ENCODE measurements at places on chromosomes 5 and 9. TPM values are rescaled to one million over a fixed set of nuclear protein-coding genes. Genes with fewer than 3 reads are reported as not detected.

- DNase-seq: no peak
Measured at GRCh38 chr5:148484651-148485050, 100.9 kb downstream of the FBXO38 start.

GRCh38 chr5:81631621-81632020 is 119.3 kb downstream of the SSBP2 start:
- DNase-seq: no peak

GRCh38 chr5:123515904-123516303 is 3.9 kb downstream of the CSNK1G3 start:
- DNase-seq: no peak

The SPINK13 gene
- not detected for total RNA-seq

The DNAJC18 gene
- 25.2 TPM for total RNA-seq

DNA sequence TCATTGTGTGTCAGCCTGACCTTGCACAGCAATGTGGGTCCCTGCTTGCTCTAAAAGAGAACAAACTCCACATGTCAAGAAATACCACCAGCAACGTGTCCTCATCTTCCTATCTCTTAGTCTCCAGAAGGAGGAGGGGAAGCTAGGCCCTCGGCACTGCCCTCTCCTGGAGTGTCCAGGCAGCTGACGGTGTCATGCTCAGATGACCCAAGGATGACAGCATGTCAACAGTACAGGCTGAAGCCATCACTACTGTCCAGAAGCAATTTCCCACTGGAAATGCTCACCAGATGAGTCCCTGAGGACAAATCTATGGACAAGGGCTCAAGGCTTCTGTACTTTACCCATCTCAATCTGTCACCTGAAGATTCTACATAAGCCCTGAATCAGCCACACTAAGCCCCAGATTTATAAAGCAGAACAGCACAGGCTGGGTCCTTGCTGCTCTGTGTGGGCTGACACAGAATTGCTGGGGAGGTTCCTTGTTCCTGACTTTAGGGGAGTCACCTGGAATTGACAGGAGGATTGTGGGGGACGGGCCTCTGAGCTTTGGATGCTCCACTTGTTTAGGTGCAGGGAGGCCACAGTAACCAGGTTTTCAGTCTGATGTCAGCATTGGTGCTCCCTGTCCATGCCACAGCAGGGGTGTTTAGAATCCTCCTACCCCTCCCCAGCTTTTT is 210.2 kb downstream of the DAB2IP start:
- no peak for DNase-seq

GRCh38 chr5:171317230-171317629 is 8.2 kb downstream of the TLX3 start:
- no peak for DNase-seq

GRCh38 chr5:65478336-65478735 is 3.4 kb downstream of the ADAMTS6 start:
- no peak for DNase-seq

DNA sequence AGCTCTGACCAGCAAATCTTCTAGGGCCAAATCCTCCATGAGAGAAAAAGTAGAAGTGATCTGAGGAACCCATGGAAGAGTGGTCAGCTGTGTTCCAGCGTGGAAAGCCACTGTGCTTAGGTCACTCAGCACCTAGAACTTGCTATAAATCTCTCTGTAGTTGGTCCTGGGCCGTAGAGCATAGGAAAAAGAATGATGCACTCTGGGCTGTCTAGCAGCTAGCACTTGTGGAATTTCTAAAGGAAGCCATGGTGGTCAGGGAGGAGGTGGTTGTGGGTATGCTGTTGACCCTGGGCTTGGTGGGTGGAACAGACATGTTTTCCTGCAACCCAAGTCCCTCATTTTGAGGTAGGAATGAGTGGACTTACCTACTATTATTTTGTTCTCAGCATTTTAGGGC is 48.1 kb downstream of the GGTA1 start:
- DNase-seq: no peak

DNA sequence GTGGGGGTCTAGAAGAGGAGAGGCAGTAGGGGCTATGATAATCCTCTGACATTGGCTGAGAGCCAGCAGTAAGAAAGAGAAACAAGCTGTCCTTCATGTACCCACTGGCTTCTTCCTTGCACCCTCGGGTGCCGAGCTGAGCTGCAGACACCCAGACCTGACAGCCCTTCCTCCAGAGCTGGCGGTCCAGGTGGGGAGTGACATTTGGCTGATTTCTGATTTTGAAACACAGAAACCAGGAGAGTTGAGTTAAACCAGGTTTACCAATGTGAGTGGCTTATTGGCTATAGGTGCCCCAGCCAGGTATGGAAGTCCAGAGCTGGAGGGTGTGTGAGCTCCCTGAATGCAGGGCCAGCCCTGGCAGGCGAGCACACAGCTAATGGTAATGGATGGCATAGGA is 59.2 kb downstream of the GADD45G start:
- DNase-seq: no peak

The SLC36A3 gene
- not detected for total RNA-seq

The TLE4 gene
- total RNA-seq: 56.6 TPM

DNA sequence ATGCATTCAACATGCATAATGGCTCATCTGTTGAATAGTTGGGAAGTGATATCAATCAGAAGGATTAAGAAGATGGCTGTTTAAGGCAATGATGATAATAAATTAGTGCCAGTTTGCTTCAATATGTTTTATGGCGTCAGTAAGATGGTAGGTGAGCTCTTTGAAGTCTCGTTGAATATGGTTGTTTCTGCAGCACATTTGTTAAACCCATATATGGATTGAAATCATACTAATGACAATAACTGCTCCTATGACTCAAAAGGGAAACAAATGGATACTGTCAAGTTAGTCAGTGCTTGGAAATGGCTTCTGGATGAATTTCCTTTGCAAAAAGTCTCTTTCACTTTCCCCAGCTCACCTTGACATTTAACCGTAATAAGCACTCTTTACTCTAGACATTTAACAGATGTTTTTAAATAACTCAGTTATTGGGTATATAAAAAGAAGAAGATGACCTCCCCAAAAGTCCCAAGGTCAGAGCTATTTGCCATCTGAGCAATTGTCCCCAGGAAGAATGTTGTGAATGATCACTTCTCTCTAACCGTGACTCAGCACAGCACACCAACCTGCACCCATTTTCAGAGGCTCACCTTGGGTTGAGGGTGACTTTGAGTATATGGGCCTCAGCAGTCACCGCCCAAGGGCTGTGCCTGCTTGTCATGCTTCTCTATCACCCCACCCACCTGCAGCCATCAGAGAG is 133.4 kb downstream of the GRIA1 start:
- no peak for DNase-seq

DNA sequence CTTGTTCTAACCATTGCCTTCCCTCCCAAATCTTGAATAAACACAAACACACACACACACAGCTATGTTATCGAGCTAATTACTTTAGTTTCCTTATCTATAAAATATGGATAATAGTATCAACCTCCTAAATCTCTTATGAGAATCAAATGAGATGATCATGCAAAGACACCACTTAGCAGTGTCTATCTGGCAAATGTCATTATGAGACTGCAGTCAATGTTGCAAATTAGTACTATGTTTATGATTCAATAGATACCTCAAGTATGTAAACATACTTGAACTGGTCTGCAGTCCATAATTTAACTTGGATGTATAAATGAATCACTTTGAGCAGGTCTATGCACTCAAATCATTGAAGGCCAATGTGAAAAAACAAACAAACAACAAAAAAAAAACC is 22.2 kb upstream of the ERAP2 start:
- DNase-seq: no peak

DNA sequence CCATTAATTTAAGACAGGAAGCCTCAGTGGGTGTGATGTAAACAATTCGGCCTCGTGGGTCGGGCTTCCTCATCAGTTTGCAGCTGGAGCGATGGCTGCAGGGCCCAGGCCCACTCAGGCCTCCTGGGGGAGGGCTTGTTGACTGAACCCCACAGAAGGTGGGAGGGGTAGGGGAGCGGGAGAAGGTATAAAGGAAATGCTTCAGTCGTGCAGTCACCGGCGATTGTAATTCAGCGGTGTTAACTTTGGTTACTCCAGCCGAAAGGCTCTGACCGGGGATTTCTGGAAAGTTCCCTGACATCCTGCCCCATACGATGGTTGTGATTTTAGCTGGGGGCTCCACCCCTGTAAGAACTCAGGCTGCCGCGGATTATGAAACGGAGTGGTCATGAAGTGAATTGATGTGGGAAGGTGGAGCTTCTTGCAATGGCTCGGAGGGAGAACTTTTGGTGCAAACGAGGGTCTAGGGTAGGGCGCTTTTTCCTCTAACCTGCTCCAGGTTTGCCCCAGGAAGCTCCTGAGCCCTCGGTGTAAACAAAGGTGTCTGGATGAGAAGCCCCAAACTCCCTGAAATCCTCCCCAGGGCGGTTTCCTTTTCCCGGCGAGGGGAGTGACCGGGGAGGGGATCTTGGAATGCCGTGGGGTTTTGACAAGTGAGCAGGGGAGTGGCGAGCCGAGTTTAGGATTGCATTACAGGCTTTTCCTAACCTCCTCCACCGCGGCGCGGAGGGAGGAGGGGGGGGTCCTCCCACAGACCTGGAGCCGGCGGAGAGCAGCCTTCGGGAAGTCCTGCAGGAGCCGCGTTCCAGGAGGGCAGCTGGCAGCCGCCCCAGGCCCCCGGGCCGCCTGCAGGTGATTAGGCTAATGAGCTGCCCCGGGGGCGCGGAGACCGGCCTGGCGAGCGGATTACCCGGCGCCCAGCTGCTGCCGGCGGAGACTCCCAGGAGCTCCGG is 215.5 kb downstream of the PDZD2 start:
- DNase-seq: peak; percentile 68

GRCh38 chr9:133603135-133603927 is 5.9 kb downstream of the FAM163B start:
- DNase-seq: no peak

GRCh38 chr9:91188719-91189590 is 172.8 kb downstream of the AUH start:
- DNase-seq: no peak

The TMED9 gene
- total RNA-seq: 151 TPM

- no peak for DNase-seq
Measured at GRCh38 chr5:169696621-169697510, 59.8 kb downstream of the DOCK2 start.

All from mesothelial cell of epicardium (in vitro differentiated cells).